ENCODE measurements at places on chromosomes 16 and 17.

DNA sequence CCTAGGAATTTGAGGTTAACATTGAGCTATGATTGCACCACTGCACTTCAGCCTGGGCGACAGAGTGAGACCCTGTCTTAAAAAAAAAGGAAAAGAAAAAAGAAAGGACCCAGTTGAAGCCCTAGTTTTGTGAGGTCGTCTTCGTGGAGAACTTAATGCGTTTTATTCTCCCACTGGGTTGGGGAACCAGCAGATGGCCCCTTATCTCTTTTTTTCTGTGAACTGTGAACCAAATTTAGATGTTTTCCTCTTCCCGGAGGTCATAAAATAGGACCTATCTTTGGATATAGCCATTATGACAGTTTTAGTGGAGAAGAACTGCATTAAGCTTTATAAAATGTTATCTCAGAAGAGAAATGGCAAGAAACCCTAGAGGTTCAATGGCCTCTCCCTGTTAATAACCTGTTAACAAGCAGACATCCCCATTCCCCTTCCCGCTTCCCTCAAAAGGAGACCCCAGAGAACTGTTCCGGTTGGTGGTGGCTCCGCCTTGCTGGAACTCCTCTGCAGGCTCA is 23.5 kb downstream of the KIAA0513 start:
- DNase-seq = no peak

DNA sequence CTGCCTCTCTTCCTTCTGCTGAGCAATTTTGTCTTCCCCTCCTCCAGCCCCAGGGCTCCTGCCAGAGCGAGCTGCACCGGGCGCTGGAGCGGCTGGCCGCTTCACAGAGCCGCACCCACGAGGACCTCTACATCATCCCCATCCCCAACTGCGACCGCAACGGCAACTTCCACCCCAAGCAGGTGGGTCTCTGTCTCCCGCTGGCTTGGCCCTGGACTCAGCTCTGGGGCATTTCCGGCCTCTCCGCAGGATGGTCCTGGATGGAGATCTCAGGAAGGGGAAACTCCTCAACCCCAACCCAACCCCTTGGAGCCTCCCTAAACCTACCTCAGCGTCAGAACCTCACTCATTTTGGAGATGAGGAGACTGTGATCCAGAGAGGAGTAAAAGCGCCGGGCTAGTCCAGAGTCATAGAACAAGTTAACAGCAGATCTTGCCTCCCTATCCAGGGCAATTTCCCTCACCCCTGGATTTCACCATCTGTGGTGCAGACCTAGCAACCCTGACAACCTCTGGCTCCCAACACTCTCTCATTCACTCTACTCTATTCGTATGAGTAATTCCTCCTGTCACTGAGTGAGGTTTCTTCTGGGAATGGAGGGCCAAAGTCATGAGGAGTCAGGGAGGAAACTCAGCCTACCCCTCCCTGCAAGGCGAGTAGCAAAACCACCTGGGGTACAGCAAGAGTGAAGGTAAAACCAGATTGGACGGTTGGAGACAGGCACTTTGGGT is 10.8 kb downstream of the IGFBP4 start:
- no peak for DNase-seq

- no peak for DNase-seq
Measured at GRCh38 chr16:55323637-55324271, at the start of gene IRX6. Gene IRX6, plus strand, starts transcription at chr16:55324203. Its CDS starts 889 bp downstream, at chr16:55325092.

- no peak for DNase-seq
Measured at GRCh38 chr17:72576289-72576759, 455.5 kb downstream of the SOX9 start.

- no peak for DNase-seq
Measured at GRCh38 chr17:10067446-10068143, 130.8 kb downstream of the GAS7 start.

DNA sequence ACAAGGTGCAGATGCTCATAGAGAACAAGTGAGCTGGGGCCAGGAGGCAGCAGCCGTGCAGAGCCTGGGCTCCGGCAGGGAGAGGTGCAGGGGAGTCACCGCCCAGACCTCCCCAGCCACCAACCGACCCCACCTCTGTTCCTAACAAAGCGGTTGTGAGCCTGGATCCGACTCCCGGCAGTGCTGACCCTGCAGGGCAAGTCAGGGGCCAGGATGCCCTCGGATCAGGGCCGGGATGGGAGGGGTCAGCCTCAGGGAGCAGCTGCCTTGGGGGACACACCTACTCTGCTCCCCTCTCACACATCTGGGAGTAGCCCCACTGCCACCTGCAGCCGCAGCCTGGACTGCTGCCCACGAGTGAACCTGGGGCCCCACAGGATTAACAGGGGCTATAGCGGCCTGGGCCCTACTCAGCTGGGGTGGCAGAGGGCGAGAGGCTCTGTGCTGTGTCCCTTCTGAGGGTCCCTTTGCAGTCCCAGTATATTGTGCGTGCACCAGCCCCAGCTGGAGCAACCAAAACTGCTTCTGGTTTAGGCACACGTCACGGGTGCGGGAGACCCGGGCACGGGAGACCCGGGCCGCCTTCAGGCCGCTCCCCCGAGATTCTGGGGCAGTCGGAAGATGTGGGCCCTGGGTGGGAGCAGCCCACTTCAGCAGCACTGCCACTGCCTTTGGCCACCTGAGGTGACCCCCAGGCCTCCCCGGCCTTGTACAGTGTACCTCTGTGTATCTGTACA is 21.2 kb downstream of the MNT start:
- DNase-seq = no peak

- no peak for DNase-seq
Measured at GRCh38 chr16:54647725-54648221, 282.9 kb upstream of the IRX5 start.

GRCh38 chr16:20023190-20023589 is 50.5 kb downstream of the GPR139 start:
- DNase-seq = no peak

DNA sequence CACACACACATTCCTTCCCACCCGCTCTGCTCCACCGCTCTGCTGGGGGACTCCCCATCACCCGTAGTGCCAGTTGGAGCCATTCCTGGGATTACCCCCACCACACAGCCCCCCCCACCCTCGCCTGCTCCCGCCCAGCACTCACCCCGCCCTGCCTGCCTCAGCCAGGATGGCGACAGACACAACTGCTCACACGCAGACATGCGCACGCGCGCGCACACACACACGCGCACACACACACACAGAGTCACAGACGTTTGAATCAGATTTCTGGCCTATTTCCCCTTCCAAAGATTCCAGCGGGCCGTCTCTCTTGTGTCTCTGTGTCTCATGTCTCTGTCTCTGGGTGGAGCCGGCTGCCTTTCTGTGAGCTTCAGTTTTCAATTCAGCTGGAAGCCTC is 4.4 kb downstream of the CACNA1G start:
- DNase-seq = no peak

- no peak for DNase-seq
Measured at GRCh38 chr17:76872221-76872873, 4.1 kb downstream of the MGAT5B start.

GRCh38 chr17:45317111-45317928 is 500 bp upstream of the MAP3K14 start:
- DNase-seq = peak; percentile 99

- DNase-seq = no peak
Measured at GRCh38 chr16:22366889-22367288, 7.5 kb downstream of the CDR2 start.

DNA sequence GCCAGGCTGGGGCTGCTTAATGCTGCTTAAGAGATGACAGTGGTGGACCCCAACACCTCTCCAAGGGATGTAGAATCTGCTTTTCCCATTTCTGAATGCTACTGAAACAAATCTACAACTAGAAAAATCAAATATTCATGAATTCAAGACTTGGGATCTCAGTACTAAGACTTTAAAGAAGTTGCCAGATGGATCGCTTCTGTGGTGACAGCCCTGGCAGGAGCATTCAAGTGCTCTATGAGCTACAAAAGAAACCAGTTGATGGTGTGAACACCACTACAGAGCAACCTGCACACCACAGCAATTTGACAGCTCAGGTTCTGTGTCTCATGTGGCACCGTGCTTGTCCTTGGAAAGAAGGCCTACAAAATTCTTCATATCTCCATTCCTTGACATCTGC is 42.6 kb downstream of the SIAH1 start:
- no peak for DNase-seq

GRCh38 chr16:4410335-4411075 is 5.9 kb downstream of the CORO7 start:
- peak; percentile 64 for DNase-seq

- no peak for DNase-seq
Measured at GRCh38 chr17:18009609-18010420, 29.2 kb downstream of the ATPAF2 start.

- DNase-seq = no peak
Measured at GRCh38 chr17:65071861-65072260, 15.3 kb upstream of the GNA13 start.

GRCh38 chr17:9925457-9925856 is 20.4 kb upstream of the RCVRN start:
- DNase-seq = no peak

DNA sequence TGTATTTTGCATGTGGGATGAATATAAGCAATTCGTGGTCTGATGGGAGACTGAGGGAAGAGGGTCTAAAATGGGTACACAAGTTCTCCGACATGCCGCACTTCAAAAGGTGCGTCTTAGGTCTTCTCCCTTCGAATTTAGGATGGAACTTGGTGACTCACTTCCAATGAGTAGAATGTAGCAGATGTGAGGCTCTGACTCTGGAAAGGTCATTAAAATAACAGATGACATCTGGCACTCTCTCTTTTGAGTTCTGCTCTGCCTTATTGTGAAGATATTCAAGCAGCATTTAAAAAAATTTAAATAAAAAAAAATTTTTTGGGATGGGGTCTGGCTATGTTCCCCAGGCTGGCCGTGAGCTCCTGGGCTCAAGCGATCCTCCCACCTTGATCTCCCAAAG is 92.7 kb downstream of the TMEM100 start:
- DNase-seq = no peak

GRCh38 chr17:8048236-8048635 is 9.4 kb downstream of the ALOX15B start:
- no peak for DNase-seq

DNA sequence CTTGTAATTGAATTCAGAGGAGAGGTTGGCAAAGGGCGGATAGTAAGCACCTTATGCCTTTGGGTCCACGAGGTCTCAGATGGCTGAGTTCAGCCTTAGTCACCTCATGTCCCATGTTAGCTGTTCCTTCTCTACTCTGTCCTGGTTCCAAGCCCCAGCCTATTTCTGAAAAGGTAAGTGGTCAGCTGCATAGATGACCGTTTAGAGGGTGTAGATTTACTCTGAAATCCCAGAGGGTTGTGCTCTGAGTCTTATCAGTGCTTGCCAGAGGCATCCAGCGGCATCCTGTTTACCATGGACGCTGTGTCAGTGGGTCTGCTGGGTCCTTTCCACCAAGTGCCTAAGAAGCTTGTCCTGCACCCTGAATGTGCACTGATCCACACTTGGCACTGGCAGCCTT is 1.9 kb downstream of the ZNF778 start:
- DNase-seq = no peak

- DNase-seq = no peak
Measured at GRCh38 chr16:49352892-49353291, 20.7 kb upstream of the C16orf78 start.

GRCh38 chr17:57327176-57327970 is 71.0 kb downstream of the MSI2 start:
- no peak for DNase-seq

GRCh38 chr17:19401321-19402010 is 9.6 kb upstream of the RNF112 start:
- no peak for DNase-seq

- DNase-seq = no peak
Measured at GRCh38 chr17:17836818-17837379, at the start of gene SREBF1. Gene SREBF1, minus strand, starts transcription at chr17:17836986. Its CDS starts 169 bp downstream, at chr17:17836817.

DNA sequence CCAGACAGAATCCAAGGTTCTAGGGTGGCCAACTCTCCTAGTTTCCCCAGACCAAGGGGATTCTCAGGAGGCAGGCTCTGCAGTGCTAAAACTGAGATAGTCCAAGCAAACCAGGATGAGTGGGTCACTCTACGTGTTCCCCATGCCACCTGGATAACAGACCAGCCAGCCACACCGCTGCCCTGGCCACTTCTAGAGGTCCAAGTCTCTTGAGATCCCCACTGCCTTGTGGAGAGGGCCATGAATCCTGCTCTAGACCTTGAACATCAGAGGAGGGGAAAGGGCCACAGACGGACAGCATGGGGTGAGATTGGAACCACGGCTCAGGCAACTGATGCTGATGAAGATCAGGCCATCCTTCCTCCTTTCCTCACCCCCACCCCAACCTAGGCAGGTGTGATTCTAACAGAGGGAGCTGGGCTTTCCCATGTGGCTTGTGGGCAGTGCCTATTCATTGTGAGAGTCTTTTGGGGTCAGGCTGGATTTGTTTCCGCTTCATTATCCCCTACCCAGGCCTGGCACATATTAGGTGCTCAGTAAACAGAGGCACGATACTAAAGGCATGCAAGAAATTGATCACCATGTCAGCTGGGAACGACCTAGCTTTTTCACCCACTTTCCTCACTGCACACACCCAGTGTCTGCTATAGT is 16.8 kb upstream of the TVP23A start:
- DNase-seq = no peak

- no peak for DNase-seq
Measured at GRCh38 chr17:32792207-32792606, 84.7 kb downstream of the MYO1D start.

- DNase-seq = no peak
Measured at GRCh38 chr16:58709333-58709732, 24.8 kb upstream of the SLC38A7 start.

DNA sequence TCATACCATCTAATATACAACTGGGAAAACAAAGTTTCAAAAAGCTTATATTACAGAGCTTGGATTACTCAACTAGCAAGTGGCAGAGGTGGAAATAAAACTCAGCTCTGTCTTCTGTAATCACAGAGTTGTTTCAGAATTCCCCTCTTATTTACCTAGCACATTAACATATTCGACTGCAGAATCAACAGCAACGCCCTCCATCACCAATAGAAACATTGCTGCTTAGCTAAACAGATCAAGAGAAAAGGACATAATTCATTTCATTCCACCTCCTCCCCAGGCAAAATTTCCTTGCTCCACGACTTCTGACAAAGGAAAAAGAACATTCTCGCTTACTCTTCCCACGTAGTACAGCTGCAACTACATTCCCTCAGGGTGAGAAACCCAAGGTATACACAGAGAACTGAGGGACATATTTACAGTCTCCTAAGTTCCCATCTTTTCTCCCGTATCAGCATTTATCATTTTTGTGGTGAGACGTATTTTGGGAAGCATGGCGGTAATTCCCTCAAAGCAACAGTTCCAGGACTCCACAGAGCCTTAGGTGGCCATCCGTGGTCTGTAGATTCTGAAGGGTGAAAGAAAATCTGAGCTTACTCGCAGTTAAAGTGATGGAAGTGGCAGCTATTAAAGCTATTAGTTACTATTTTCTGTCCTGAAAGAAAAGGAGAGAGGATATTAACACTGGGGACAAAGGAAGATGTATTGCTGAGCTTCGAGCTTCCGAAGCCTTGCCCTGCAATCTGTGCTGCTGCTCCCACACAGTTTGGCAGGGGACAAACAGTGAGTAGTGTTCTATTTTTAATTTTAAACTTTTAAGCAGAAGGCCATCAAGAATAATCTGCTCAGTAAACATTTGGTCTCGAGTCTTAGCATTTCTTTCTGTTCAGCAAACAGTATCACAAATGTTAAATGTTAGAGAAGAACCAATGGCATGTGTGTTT is 1296.2 kb downstream of the CDH8 start:
- no peak for DNase-seq

- no peak for DNase-seq
Measured at GRCh38 chr17:28861393-28862203, 6.8 kb downstream of the ERAL1 start.
